ENCODE measurements at places on chromosomes 1 and 21. TPM values are rescaled to one million over a fixed set of nuclear protein-coding genes. Genes with fewer than 3 reads are reported as not detected.

The TAL1 gene
- 0.04 TPM for total RNA-seq

DNA sequence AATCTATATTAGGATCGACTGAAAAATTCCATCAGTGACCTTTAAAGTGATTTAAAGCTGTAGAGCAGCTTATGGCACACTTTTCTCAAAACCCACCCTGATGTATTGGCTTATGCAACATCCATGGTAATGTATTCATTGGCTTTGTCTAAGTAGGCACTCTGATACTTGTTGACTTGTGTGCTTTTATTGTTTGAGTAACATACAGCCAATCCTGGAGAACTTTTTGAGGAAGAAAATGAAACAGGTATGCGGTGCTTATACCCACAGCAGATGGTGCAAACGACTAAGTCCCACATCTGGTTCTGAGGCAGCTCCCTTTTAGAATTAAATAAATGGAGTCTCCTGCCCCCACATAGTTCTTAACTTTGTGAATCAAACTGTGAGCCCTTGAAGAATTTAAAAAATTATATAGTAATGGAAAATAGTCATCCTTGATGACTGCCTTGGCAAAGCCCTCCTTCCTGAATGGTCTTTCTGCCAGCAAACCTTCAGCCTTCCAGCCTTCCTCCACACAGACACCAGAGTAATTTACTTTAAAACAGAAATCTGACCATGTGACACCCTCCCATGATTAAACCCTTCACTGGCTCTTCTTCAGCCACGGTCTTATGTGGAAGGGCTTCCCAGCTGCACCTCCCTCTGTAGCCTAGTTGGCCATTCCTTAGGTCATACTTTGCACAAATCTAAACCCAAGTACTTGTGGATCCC lies 116.0 kb downstream of the BCAR3 start:
- H3K4me3 ChIP-seq, result no peak overlapping the region
- peaks cover 22% of the 10 kb centered on the region for H3K36me3 ChIP-seq
- H3K27me3 ChIP-seq, result no peaks in the 10 kb centered on the region
- no peak overlapping the region for H3K27ac ChIP-seq
- no peaks in the 10 kb centered on the region for H3K4me1 ChIP-seq
- DNase-seq, result no peak

The LMNA gene
- 52.7 TPM for total RNA-seq

The TFAP2E gene
- total RNA-seq, result 0.70 TPM

The EDARADD gene
- total RNA-seq, result 3.8 TPM

- H3K4me3 ChIP-seq, result no peak overlapping the region
- H3K27ac ChIP-seq, result no peak overlapping the region
- H3K4me1 ChIP-seq, result no peaks in the 10 kb centered on the region
- no peak for DNase-seq
Measured at GRCh38 chr1:7127322-7128075, 342.2 kb downstream of the CAMTA1 start.

The LRRC3 gene
- 2.6 TPM for total RNA-seq

- H3K4me3 ChIP-seq, result no peak overlapping the region
- H3K36me3 ChIP-seq, result no peaks in the 10 kb centered on the region
- DNase-seq, result no peak
- no peaks in the 10 kb centered on the region for H3K27me3 ChIP-seq
Measured at GRCh38 chr1:202249436-202249835, 55.8 kb downstream of the LGR6 start.

The ANKRD35 gene
- total RNA-seq, result 0.18 TPM

GRCh38 chr1:165011991-165012531 lies 344.5 kb downstream of the LMX1A start:
- DNase-seq, result no peak
- H3K27me3 ChIP-seq, result no peaks in the 10 kb centered on the region
- no peak overlapping the region for H3K4me3 ChIP-seq
- H3K4me1 ChIP-seq, result no peaks in the 10 kb centered on the region
- no peaks in the 10 kb centered on the region for H3K36me3 ChIP-seq

- DNase-seq, result no peak
- H3K4me1 ChIP-seq, result peaks cover 3% of the 10 kb centered on the region
- H3K4me3 ChIP-seq, result no peak overlapping the region
- H3K36me3 ChIP-seq, result no peaks in the 10 kb centered on the region
Measured at GRCh38 chr1:161299347-161299746, 10.4 kb downstream of the MPZ start.

- H3K4me3 ChIP-seq, result no peak overlapping the region
- no peaks in the 10 kb centered on the region for H3K36me3 ChIP-seq
- H3K27ac ChIP-seq, result no peak overlapping the region
- no peaks in the 10 kb centered on the region for H3K27me3 ChIP-seq
- no peak for DNase-seq
- no peaks in the 10 kb centered on the region for H3K4me1 ChIP-seq
Measured at GRCh38 chr1:62407398-62408009, 29.3 kb upstream of the USP1 start.

The WNT3A gene
- 0.20 TPM for total RNA-seq

DNA sequence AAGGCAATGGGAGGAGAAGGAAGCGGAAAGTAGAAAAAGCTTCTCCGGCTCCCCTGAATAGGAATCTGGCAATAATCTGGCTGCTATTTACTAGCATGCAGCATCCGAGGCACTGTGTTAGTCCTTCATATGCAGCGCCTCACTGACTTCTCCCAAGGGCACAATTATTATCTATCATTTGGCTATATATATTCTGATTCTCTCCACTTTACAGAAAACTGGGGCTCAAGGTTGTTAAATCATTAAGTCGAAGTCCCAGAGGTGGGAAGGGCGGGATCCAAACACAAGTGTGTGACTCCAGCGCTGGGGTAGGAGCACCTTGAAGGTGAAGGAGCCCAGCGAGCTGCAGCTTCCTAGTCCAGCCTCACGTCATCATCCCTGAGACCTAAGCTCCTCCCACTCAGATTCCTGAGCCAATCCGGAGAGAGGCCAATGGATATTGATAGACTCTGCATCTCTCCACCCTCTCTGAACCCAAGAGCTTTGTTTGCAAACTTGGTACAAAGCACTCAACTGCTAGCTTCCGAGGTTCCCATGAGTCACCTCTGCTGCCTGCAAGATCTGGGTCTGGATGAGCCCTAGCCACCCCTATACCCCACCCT lies 16.6 kb upstream of the EYA3 start:
- no peak overlapping the region for H3K27ac ChIP-seq
- peak overlapping the region; percentile 54 for H3K4me3 ChIP-seq
- peak; percentile 96 for DNase-seq
- no peaks in the 10 kb centered on the region for H3K36me3 ChIP-seq
- no peaks in the 10 kb centered on the region for H3K27me3 ChIP-seq

The CD1B gene
- total RNA-seq, result not detected

The TMEM82 gene
- 1.4 TPM for total RNA-seq

The PARK7 gene
- 370 TPM for total RNA-seq

DNA sequence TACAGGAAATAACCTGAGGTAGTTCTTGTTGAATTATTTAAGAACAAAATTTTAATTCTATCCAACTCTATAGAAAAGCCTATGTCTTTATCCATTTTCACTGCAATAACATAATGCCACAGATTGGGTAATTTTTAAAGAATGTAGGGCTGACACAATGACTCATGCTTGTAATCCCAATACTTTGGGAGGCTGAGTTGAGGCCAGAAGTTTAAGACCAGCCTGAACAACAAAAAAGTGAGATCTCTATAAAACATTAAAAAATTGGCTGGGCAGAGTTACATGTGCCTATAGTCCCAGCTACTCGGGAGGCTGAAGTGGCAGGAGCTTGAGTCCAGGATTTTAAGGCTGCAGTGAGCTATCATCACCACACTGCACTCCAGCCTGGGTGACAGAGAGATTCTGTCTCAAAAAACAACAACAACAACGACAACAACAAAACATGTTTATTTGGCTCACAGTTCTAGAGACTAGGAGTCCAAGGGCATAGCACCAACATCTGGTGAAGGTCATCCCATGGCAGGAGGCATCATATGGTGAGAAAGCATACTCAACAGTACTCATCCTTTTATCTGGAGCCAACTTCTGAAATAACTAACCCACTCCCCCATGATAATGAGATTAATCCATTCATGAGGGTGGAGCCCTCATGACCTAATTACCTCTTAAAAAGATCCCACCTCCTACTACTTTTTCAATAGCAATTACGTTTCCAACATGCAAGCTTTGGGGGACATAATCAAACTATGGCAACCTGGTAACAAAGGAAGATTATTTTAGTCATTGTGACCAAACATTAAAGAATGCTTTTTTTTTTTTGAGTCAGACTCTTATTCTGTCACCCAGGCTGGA lies 59.6 kb downstream of the ABL2 start:
- no peak overlapping the region for H3K4me3 ChIP-seq
- no peak for DNase-seq
- no peaks in the 10 kb centered on the region for H3K27me3 ChIP-seq

The VWA1 gene
- 55.6 TPM for total RNA-seq

The MARK1 gene
- total RNA-seq, result 17.5 TPM

The TPTE gene
- total RNA-seq, result not detected

The C1QA gene
- not detected for total RNA-seq

GRCh38 chr1:16026723-16027484 lies 5.1 kb downstream of the CLCNKA start:
- H3K27me3 ChIP-seq, result no peaks in the 10 kb centered on the region
- no peak overlapping the region for H3K27ac ChIP-seq
- no peaks in the 10 kb centered on the region for H3K36me3 ChIP-seq
- DNase-seq, result peak; percentile 98
- H3K4me1 ChIP-seq, result no peaks in the 10 kb centered on the region

- H3K4me3 ChIP-seq, result no peak overlapping the region
- DNase-seq, result no peak
- no peak overlapping the region for H3K27ac ChIP-seq
- H3K4me1 ChIP-seq, result no peaks in the 10 kb centered on the region
Measured at GRCh38 chr1:17359808-17360207, 12.2 kb upstream of the PADI6 start.

The LAD1 gene
- total RNA-seq, result 29.0 TPM

DNA sequence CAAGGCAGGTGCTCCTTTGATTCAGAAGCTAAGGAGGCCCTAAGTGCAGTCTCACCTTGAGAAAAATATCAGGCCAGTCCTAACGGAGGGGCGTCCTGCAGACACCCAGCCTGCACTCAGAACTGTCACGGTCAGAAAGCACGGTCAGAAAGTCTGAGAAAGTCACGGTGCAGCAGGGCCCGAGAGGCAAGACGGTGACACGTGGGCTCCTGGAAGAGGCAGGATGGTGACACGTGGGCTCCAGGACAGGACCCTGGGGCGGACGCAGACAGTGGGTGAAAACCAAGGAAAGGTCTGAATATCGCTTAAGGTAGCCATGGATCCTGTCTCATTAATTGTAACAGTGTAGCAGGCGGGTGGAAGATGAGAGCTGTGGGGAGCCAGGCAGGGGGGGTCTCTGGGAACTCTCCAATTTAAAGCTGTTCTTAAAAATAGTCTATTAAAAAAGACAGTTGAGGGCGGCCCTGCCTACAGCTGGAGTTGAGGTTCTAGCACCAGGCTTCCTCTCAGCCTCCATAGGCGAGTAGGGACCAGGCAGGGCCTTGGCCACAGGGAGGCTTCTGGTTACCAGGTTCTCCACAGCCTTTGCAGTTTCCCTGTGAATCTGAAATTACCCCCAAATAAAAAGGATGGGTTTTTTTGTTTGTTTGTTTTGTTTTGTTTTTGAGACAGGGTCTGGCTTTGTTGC lies 65.2 kb downstream of the FAAP20 start:
- no peak for DNase-seq
- H3K4me3 ChIP-seq, result no peak overlapping the region
- H3K4me1 ChIP-seq, result peaks cover 4% of the 10 kb centered on the region

The SAMD11 gene
- 15.7 TPM for total RNA-seq

- H3K4me3 ChIP-seq, result no peak overlapping the region
- H3K27me3 ChIP-seq, result no peaks in the 10 kb centered on the region
- no peak for DNase-seq
- H3K36me3 ChIP-seq, result peaks cover 5% of the 10 kb centered on the region
- peaks cover 4% of the 10 kb centered on the region for H3K4me1 ChIP-seq
- H3K27ac ChIP-seq, result no peak overlapping the region
Measured at GRCh38 chr1:64549464-64550239, 79.7 kb downstream of the CACHD1 start.

GRCh38 chr1:5005171-5005570 lies 350.8 kb downstream of the AJAP1 start:
- H3K27ac ChIP-seq, result no peak overlapping the region
- no peaks in the 10 kb centered on the region for H3K4me1 ChIP-seq
- H3K36me3 ChIP-seq, result no peaks in the 10 kb centered on the region
- no peak for DNase-seq

GRCh38 chr1:51237351-51238033 lies 1.4 kb downstream of the RNF11 start:
- no peaks in the 10 kb centered on the region for H3K4me1 ChIP-seq
- no peak overlapping the region for H3K4me3 ChIP-seq
- H3K27ac ChIP-seq, result no peak overlapping the region
- no peaks in the 10 kb centered on the region for H3K36me3 ChIP-seq
- no peak for DNase-seq

GRCh38 chr1:11335417-11336056 lies 62.5 kb downstream of the UBIAD1 start:
- peaks cover 10% of the 10 kb centered on the region for H3K4me1 ChIP-seq
- H3K27ac ChIP-seq, result no peak overlapping the region
- no peak for DNase-seq
- H3K36me3 ChIP-seq, result no peaks in the 10 kb centered on the region
- H3K4me3 ChIP-seq, result no peak overlapping the region
- H3K27me3 ChIP-seq, result no peaks in the 10 kb centered on the region

The ZBTB8OS gene
- total RNA-seq, result 64.2 TPM

DNA sequence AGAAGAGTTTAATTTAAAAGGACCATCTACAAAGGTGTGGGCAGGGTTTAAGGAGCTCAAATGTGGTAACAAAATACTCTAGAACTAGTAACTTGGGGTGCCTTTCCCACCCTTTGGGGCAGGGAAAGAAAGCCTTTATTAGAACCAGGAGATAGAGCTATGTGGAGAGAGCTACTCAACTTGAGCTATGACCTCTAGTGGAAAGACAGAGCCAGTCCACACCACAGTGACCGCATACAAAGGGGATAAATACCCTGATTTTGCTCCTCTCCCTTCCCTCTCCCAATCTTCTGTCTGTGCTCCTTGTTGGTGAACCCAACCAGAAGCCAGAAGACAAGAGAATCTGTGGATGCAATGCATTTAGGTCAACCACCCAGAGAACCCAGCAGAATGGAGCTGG lies 54.4 kb upstream of the JAK1 start:
- H3K4me3 ChIP-seq, result no peak overlapping the region
- H3K27me3 ChIP-seq, result no peaks in the 10 kb centered on the region
- no peak overlapping the region for H3K27ac ChIP-seq
- DNase-seq, result no peak

The TNFRSF14 gene
- 0.29 TPM for total RNA-seq

- peaks cover 7% of the 10 kb centered on the region for H3K4me1 ChIP-seq
- H3K27me3 ChIP-seq, result no peaks in the 10 kb centered on the region
- H3K4me3 ChIP-seq, result 0 out of 3 replicates have a peak overlapping the region, but pooled peaks have one; percentile 3
- DNase-seq, result no peak
- no peak overlapping the region for H3K27ac ChIP-seq
Measured at GRCh38 chr1:81820765-81821164, 20.0 kb downstream of the ADGRL2 start.

- H3K27me3 ChIP-seq, result no peaks in the 10 kb centered on the region
- H3K36me3 ChIP-seq, result no peaks in the 10 kb centered on the region
- DNase-seq, result no peak
- no peaks in the 10 kb centered on the region for H3K4me1 ChIP-seq
- no peak overlapping the region for H3K27ac ChIP-seq
Measured at GRCh38 chr1:184860985-184861754, 106.5 kb upstream of the EDEM3 start.

All from H9 (cell line).